ENCODE measurements at places on chromosomes 1 and 21.

GRCh38 chr1:212981571-212982328, 31.4 kb downstream of the VASH2 start:
- no peak for DNase-seq

GRCh38 chr21:44298301-44298700, 1.6 kb upstream of the PFKL start:
- no peak for DNase-seq

GRCh38 chr1:61642475-61643232, 82.3 kb downstream of the TM2D1 start:
- no peak for DNase-seq

GRCh38 chr1:64745181-64745985, 508 bp downstream of the RAVER2 start:
- DNase-seq, result peak; percentile 11

DNA sequence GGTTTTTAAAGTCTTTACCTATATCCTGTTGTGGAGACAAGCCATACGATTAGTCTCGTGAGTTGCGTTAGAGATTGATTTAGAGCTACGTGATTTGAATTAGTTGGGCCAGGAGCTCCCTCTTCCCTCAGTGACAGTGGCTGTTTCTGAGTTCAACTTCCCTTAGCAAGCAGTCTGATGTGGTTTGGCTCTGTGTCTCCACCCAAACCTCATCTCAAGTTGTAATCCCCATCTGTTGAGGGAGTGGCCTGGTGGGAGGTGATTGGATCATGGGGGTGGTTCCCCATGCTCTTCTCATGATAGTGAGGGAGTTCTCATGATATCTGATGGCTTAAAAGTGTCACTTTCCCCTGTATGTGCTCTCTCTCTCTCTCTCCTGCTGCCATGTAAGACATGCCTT, 192.9 kb upstream of the PTGFR start:
- no peak for DNase-seq

GRCh38 chr1:240524356-240525069, 87.4 kb downstream of the GREM2 start:
- DNase-seq, result no peak

DNA sequence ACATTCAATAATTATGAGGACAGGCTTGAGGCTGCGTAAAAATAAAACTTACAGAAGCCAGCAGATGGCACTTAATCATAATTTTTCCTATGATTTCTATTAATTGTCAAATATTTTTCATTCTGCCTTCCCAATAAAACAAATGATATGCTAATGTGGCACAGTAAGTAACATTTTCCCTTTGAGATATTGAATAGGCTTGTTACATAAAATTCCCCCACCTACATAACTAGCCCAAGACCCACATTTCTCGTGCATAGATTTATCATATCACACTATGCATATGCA, 55.4 kb upstream of the PTGFRN start:
- no peak for DNase-seq

DNA sequence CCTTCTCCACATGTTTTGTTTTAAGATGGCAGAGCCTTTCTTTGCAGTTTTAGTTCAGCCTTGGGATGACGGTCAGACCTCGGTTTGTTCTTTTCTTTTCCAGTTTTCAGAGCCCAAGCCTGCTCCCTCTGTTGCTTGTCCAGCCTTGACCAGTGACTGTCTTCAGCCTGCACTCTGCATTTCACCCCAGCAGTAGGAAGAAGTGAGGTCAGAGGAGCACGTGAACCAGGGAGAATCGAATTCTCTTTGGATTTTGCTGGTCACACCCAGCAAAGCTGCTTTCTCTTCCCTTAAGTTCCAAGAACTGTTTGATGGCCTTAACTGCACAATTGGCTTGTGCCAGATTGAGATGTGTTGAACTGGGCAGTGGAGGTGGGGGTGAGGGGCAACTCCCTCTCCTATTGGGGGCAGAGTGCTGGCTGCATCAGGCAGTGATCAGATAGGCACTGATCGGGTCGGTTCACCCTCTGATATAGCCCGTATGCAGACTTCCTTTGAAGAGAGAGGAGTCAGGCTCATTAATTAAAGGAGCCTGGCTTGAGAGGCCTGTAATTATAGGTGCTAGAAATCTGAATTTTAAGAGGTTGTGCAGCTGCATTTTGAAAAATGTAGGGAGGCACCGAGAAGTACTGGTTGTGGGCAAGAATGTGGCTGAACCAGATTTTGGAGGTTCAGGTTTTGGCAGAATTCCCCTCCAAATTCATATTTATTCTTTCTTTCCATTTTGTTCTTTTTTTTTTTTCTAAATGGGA, 42.4 kb downstream of the PEX14 start:
- DNase-seq, result no peak

DNA sequence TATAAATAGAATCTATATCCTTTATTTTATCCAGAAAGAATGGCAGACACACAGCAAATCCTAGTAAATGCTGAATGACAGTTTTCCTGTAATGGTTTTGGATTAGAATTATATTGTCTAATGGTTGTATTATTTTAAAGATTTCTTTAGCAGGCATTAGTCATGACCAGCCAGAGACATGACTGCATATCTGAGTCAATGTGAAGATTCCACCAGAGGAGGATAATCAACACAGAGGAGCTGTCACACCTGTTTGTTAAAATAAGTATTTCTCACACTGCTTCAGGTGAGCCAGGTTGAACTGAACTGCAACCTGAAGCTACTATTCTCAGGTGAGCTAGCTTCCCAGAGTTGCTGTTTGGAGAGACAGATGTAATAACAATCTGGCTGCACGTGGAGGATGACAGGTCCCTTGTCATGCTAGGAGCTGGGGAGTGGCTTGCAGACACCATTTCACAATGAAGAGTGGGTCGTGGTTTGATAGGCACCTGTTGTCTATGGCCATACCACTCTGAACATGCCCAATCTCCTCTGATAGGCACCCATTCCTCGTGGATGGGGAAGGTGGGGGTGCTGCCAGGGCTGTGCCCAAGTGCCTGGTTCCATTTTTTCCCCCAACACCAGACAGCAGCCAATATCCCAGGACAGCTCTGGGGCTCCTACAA, 94.3 kb downstream of the KCNJ6 start:
- no peak for DNase-seq

GRCh38 chr21:42737951-42738590, 84.7 kb downstream of the PDE9A start:
- peak; percentile 41 for DNase-seq

- DNase-seq, result no peak
Observed at GRCh38 chr1:234638832-234639799, 29.1 kb upstream of the IRF2BP2 start.

- DNase-seq, result no peak
Observed at GRCh38 chr1:78434351-78434750, 56.4 kb upstream of the PTGFR start.

DNA sequence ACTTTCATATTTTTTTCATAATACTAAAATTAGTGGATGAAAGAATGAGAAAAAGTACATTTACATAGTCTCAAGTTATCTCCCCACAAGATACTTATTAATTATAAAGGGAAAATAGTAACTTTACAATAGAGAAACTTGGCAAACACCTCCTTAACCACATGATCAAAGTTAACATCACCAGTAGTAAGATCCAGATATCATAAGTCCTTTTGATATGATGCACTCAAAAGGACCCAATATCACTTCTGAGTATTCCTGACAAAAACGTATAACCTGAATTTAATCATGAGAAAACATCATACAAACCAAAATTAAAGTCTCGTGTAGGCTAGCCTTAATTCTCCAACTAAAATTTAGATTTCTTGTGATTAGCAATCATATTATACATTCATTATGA, 67.4 kb downstream of the LYST start:
- DNase-seq, result no peak

DNA sequence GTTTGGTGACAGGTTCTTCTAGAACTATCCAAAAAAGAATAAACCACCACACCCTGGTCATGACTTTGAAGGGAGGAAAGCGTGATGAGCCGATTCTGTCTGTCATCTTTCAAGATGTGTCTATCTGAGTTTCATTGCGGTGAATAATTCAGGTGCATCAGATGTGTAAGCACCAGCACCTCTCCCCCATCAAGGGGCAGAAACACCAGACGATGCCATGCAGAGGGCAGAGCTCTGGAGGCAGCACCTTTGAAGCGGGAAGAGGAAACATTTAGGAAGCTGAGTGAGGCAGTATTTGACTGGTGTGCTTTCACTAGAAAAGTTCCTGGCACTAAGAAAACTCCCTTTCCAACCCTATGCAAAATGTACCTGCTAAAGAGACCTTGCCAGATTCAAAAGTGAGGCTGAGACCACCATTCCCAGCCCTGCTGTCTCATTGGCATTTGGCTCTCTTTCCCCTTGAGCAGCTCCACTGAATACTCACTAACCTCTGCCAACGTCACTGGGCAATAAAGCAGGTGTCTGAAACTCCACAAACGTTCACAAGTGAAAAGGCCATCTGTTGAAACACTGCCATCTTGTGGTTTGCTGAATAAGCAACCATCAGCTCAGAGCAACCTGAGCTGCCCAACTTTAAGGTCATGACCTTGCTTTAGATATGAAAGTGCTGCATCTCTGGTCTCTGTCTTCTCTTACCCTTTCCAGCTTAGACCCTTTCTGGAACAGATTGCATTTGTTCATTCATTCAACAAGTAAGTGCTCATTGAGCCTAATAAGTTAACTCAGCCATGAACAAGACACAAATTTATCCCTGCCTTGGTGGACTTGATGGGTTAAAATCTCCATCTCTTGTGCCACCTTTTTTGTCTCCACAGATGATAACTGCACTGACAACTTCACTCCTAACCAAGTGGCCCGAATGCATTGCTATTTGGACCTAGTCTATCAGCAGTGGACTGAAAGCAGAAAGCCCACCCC, 228.6 kb downstream of the PAPPA2 start:
- no peak for DNase-seq

- no peak for DNase-seq
Observed at GRCh38 chr1:93756657-93757056, 75.0 kb upstream of the BCAR3 start.

DNA sequence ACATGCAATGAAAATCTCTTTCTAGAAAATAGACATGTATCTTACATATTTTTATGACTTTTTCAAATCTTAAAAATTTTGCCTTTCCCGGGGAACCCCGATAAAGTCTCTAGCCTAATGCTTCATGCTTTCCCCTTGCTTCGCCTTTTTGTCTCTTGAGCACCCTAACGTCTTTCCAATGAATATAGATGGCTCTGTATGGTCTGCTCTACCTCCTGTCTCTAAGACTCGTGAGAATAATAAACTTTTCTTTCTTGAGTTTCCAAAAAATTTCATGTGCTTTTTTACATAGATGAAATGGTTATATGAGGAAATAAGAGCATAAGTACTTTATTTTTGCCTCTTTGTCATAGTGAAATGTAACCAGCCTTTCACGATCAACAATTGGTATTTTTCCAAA, 202.6 kb downstream of the PDE4B start:
- no peak for DNase-seq

DNA sequence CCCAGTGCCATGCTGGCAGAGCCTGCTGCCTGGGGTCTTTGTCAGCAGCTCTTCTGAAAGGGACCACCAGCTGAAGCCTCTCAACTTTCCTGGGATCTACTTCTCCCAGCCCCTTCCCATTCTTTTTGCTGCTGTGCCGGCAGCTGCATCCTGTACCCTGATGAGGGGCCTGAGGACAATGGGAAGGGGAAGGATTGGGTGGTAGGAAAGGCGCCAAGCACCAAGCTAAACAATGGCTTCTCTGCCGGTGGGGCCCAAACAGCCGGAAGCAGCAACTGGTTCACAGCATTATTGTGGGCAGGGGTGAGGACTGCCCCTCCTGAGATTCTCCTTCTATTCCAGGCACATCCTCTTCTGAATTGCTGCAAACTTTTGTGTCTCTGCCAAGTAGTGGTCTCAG, 5.0 kb upstream of the EFCAB14 start:
- no peak for DNase-seq

- no peak for DNase-seq
Observed at GRCh38 chr1:164480285-164480907, 78.6 kb upstream of the PBX1 start.

- DNase-seq, result peak; percentile 78
Observed at GRCh38 chr1:17335821-17336710, 28.1 kb downstream of the PADI4 start.

- no peak for DNase-seq
Observed at GRCh38 chr1:34520111-34520510, 234.7 kb upstream of the GJB5 start.

GRCh38 chr1:6948861-6949260, 163.6 kb downstream of the CAMTA1 start:
- DNase-seq, result no peak

GRCh38 chr1:227896710-227897655, 50.7 kb downstream of the WNT9A start:
- DNase-seq, result no peak

DNA sequence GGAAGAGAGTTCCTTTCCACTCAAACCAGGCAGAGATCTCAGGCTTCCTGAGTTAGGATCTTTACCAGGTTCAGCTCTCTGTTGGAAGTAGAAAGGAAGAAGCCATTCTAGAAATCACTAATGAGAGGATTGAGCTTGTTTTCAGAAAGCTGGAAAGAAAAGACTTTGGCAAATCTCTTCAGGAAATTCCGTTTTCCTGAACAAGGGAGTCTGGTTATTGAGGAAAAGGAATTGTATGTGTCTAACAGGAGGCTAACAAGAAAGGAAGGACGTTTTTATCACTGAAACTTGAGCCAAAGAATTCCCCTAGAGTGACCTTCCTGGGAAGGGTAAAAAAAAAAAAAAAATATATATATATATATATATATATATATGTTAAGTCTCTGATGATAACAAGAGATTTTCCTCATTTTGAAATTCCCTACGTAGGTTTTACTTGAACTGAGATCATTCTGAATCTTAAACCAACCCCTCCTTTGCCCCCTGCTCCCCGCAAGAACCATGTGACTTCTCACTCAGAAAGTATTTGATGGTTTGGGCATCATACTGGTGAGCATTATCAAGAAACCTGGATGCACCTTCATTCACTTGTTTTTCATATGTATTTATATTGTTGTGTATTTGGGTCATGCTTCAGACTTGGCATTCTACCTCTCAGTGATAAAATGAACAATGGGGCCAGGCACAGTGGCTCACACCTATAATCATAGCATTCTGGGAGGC, 98.4 kb upstream of the BMP8A start:
- DNase-seq, result no peak

DNA sequence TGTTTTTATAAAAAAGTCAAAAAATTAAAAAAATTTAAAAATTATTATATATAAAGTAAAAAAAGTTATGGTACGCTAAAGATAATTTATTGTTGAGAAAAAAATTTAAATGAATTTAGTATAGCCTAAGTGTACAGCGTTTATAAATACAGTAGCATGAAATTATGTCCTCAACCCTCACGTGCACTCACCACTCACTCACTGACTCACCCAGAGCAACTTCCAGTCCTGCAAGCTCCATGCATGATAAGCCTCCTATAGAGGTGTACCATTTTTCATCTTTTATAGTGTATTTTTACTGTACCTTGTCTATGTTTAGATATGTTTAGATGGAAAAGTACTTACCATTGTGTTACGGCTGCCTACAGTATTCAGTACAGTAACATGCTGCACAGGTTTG, 5.1 kb downstream of the DISC1 start:
- DNase-seq, result no peak

GRCh38 chr1:86948212-86948611, 33.8 kb downstream of the HS2ST1 start:
- DNase-seq, result no peak

DNA sequence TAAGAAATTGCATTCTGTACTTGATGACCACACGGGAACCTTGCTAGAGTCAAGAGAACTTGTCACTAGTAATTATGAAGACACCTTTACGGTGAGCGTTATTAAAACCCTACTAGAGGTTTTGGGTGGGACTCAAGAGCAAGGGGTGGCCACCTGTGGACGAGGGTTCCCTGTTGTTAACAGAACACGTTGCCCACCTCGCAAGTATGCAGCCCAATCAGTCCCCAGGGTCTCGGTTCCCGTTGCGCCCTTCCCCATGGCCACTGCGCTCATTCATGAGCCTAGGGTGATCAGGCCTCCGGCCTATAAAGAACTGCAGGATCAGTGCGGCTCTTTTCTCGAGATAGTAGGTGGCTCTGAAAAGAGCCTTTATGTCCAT, 30.2 kb upstream of the RNF187 start:
- DNase-seq, result no peak
